ENCODE measurements at places on chromosomes 13 and 19.

GRCh38 chr13:95276037-95276505 lies 25.2 kb downstream of the ABCC4 start:
- H3K27ac ChIP-seq, result peak overlapping the region; percentile 12
- H3K27me3 ChIP-seq, result no peaks in the 10 kb centered on the region

DNA sequence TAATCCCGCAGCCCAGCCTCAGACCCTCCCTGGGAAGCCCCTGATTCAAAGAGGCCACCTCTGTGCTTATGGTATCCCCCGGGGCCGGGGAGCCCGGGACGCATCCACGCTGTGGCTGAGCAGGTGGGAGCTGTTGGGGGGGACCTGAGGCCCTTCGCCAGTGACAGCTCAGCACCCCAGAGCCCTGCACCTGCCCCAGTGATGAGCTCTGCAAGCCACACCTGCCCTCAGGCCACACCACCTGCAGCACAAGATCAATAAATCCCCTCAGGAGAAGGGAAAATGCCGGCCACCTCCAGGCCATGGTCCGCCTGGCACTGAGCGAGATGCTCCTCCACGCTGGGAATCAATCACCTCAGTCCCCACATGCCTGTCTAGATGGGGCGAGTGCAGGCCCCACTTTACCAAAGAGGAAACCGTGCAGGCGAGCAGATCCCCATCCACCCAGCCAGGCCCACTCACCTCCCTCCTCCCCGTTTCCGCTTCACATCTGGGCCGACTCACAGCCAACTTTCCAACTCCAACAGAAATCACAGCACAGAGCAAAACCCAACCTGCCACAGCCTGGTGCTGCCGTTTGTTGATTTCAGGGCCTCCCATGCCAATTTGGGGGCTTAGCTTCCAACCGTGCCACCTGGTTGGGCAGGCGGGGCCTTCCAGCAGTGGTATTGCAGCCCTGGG lies 12.8 kb downstream of the MOB3A start:
- no peak overlapping the region for H3K4me3 ChIP-seq
- peaks cover 53% of the 10 kb centered on the region for H3K4me1 ChIP-seq
- peaks cover 15% of the 10 kb centered on the region for H3K36me3 ChIP-seq
- no peak for DNase-seq
- H3K27me3 ChIP-seq, result no peaks in the 10 kb centered on the region
- peak overlapping the region; percentile 87 for H3K27ac ChIP-seq

DNA sequence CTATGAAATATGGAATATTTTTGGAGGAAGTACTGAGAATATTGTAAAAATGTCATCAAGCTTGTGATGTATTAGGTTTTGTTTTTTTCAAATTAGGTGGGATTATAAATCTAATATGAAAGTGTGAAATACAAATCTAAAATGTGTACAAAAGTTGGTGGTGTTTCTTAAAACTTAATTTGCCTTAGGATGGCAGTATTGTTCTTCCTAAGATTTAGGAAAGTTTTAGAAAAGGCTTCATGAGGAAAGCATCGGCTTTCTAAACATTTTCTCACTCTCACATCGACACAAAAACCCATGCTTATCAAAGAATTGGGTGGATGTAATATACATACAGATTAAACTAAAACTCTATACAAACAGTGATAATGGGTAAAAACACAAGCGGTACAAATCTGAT lies 972.0 kb upstream of the PCDH20 start:
- H3K27me3 ChIP-seq, result no peaks in the 10 kb centered on the region
- no peak for DNase-seq
- H3K4me1 ChIP-seq, result no peaks in the 10 kb centered on the region
- H3K4me3 ChIP-seq, result no peak overlapping the region
- no peak overlapping the region for H3K27ac ChIP-seq

- no peak overlapping the region for H3K27ac ChIP-seq
- no peaks in the 10 kb centered on the region for H3K27me3 ChIP-seq
- H3K4me3 ChIP-seq, result no peak overlapping the region
- peaks cover 7% of the 10 kb centered on the region for H3K36me3 ChIP-seq
Observed at GRCh38 chr13:26219726-26220125, 2.4 kb downstream of the RNF6 start.

DNA sequence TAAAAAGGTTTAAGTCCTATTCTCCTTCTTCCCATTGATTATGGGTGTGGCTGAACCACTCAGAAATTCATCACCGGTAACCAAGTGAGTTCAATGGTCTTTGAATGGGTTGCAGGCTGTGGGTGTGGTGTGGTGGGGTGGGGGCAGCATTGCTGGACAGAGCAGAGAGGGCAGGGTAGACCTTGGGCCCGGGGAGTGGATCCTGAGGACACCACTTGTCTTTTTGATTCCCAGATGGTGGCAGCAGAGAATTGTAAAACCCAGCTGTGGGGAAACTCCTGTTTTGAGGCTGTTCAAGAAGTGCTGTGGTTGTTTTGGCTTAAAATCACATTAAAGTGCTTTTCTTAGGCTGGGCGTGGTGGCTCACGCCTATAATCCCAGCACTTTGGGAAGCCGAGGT lies 45.8 kb upstream of the RGCC start:
- H3K4me1 ChIP-seq, result no peaks in the 10 kb centered on the region
- no peaks in the 10 kb centered on the region for H3K27me3 ChIP-seq
- H3K4me3 ChIP-seq, result no peak overlapping the region
- H3K27ac ChIP-seq, result no peak overlapping the region
- DNase-seq, result no peak
- no peaks in the 10 kb centered on the region for H3K36me3 ChIP-seq

DNA sequence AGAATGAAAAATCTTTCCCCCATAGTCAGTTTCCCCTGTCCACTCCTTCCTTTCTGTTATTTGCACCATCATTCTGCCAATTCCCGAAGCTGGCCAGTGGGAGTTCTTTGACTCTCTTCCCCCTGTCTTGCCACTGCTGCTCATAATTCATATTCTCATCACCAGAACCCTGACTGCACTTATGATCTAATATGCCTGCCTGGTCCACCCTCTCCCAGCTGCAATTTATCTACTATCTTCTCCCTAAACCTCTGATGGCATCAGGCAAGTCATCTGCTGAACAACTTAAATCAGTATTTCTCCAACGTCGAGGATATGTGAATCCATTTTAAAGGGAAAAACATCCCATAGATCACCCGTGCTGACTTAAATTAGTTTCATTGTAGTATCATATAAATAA lies 458.0 kb upstream of the GPC6 start:
- H3K4me1 ChIP-seq, result no peaks in the 10 kb centered on the region
- H3K27me3 ChIP-seq, result no peaks in the 10 kb centered on the region
- H3K27ac ChIP-seq, result no peak overlapping the region

DNA sequence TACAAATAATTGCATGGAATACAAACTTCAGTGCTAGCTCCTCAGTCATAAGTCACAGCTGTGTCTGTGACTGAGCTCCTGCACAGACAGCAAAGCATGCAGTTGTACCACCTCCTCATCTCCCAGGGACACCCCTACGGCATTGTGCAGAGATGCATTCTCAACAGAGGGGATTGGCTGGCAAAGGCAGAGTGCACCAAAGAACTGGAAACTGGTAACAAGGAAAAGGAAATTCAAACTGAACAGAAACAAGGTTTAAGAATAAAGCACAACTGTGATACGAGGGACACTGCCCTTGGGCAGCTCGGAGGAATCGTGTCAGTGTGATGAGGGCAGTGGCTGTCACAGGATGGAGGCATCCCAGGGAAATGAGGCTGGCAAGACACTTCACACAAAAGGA lies 126.1 kb upstream of the SOX1 start:
- no peaks in the 10 kb centered on the region for H3K36me3 ChIP-seq
- DNase-seq, result no peak
- H3K4me1 ChIP-seq, result peaks cover 35% of the 10 kb centered on the region
- H3K27ac ChIP-seq, result no peak overlapping the region
- H3K27me3 ChIP-seq, result no peaks in the 10 kb centered on the region

GRCh38 chr13:32549788-32550187 lies 11.2 kb upstream of the N4BP2L2 start:
- H3K27ac ChIP-seq, result no peak overlapping the region
- H3K27me3 ChIP-seq, result no peaks in the 10 kb centered on the region
- no peaks in the 10 kb centered on the region for H3K4me1 ChIP-seq
- H3K4me3 ChIP-seq, result no peak overlapping the region
- no peak for DNase-seq
- no peaks in the 10 kb centered on the region for H3K36me3 ChIP-seq

- H3K27me3 ChIP-seq, result no peaks in the 10 kb centered on the region
- no peak for DNase-seq
- no peaks in the 10 kb centered on the region for H3K36me3 ChIP-seq
Observed at GRCh38 chr13:46340631-46341111, 46.4 kb downstream of the RUBCNL start.

DNA sequence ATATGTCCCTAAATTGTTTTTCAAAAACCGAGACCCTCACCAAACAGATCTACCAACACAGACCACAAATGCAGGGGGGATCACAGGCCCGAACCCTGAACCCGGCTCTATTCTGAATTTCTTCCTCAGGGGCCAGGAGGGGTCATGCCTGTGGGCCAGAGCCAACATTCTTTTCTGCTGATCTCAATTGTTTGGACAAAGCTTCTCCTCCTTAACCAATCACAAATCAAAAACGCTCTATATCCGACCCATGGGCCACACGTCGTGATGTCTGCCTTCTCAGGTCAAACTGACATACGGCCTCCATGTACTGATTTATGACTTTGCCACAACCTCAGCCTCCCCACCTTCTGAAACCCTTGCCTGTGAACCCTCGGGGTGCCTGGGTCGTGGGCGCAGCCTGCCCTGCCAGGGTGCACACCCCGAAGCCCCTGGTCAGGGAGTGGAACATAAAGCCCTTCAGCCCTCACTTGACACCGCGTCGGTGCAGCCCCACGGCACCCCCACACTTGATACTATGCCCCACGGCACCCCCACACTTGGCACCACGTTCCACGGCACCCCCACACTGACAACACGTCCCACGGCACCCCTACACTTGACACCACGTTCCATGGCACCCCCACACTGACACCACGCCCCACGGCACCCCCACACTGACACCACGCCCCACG lies 58.4 kb upstream of the C13orf46 start:
- H3K4me1 ChIP-seq, result peaks cover 26% of the 10 kb centered on the region
- no peaks in the 10 kb centered on the region for H3K27me3 ChIP-seq
- H3K36me3 ChIP-seq, result no peaks in the 10 kb centered on the region
- no peak for DNase-seq

DNA sequence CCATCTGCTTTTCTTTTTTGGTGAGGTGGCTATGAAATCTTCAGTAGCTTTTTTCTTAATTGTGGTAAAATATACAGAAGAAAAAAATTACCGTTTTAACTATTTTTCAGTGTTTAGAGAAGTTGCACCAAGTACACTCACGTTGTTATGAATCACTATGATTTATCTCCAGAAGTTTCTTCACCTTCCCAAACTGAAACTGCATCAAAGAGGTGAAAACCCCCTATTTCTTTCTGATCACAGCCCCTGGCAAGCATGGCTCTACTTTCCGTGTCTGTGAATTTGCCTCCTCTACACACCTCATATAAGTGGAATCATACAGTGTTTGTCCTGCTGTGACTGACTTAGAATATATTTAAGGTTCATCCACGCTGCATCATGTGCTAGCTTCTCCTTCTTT lies 15.6 kb upstream of the SIGLEC10 start:
- no peak overlapping the region for H3K27ac ChIP-seq
- H3K4me1 ChIP-seq, result no peaks in the 10 kb centered on the region
- no peaks in the 10 kb centered on the region for H3K36me3 ChIP-seq
- no peak for DNase-seq

GRCh38 chr13:37615276-37615675 lies 16.7 kb upstream of the POSTN start:
- H3K4me3 ChIP-seq, result no peak overlapping the region
- DNase-seq, result no peak
- no peaks in the 10 kb centered on the region for H3K36me3 ChIP-seq
- no peak overlapping the region for H3K27ac ChIP-seq
- H3K4me1 ChIP-seq, result no peaks in the 10 kb centered on the region
- H3K27me3 ChIP-seq, result no peaks in the 10 kb centered on the region

- H3K4me3 ChIP-seq, result no peak overlapping the region
- H3K27me3 ChIP-seq, result no peaks in the 10 kb centered on the region
- DNase-seq, result no peak
- peaks cover 52% of the 10 kb centered on the region for H3K36me3 ChIP-seq
- peaks cover 5% of the 10 kb centered on the region for H3K4me1 ChIP-seq
- H3K27ac ChIP-seq, result no peak overlapping the region
Observed at GRCh38 chr13:45411221-45411620, 7.0 kb downstream of the SLC25A30 start.

DNA sequence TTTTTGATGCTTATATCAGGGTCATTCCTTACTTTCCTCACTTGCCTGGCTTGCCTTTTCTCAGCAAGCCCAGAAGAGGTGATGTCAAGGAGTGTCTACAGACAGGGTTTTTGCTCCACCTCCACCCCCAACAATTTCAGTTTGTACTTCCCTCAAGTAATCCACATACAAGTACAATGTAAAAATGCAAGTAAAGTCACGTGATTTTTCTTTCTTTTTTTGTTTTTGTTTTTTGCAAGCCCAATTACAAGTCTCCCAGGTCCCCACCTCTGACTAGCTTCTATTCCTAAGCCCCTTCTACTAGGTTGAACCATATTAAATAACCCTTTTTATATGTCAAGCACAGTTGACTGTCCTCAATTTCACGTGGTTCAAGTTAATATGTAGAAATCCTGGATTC lies 579.6 kb downstream of the DIAPH3 start:
- DNase-seq, result no peak
- H3K36me3 ChIP-seq, result no peaks in the 10 kb centered on the region
- no peaks in the 10 kb centered on the region for H3K27me3 ChIP-seq
- H3K4me3 ChIP-seq, result no peak overlapping the region
- H3K4me1 ChIP-seq, result no peaks in the 10 kb centered on the region
- H3K27ac ChIP-seq, result no peak overlapping the region

- no peak overlapping the region for H3K4me3 ChIP-seq
- no peak for DNase-seq
- no peak overlapping the region for H3K27ac ChIP-seq
- no peaks in the 10 kb centered on the region for H3K4me1 ChIP-seq
- H3K36me3 ChIP-seq, result no peaks in the 10 kb centered on the region
Observed at GRCh38 chr13:41897126-41897525, 63.8 kb downstream of the VWA8 start.

GRCh38 chr19:4807188-4807587 lies 15.7 kb downstream of the FEM1A start:
- no peaks in the 10 kb centered on the region for H3K36me3 ChIP-seq
- H3K4me1 ChIP-seq, result peaks cover 7% of the 10 kb centered on the region
- DNase-seq, result no peak
- H3K27me3 ChIP-seq, result no peaks in the 10 kb centered on the region

GRCh38 chr13:106418556-106418955 lies 116.9 kb downstream of the EFNB2 start:
- DNase-seq, result no peak
- no peaks in the 10 kb centered on the region for H3K27me3 ChIP-seq
- H3K36me3 ChIP-seq, result no peaks in the 10 kb centered on the region
- no peaks in the 10 kb centered on the region for H3K4me1 ChIP-seq

GRCh38 chr19:19053508-19054314 lies 10.1 kb upstream of the SLC25A42 start:
- peaks cover 98% of the 10 kb centered on the region for H3K36me3 ChIP-seq
- no peaks in the 10 kb centered on the region for H3K27me3 ChIP-seq
- no peak overlapping the region for H3K27ac ChIP-seq
- no peaks in the 10 kb centered on the region for H3K4me1 ChIP-seq
- no peak for DNase-seq
